Thyroid gland (tissue), 4 donors: ENCODE measurements at places on chromosomes 7 and 10. TPM values are rescaled to one million over a fixed set of nuclear protein-coding genes. Genes with fewer than 3 reads are reported as not detected.

The NPY gene
- 13.0 TPM for total RNA-seq

DNA sequence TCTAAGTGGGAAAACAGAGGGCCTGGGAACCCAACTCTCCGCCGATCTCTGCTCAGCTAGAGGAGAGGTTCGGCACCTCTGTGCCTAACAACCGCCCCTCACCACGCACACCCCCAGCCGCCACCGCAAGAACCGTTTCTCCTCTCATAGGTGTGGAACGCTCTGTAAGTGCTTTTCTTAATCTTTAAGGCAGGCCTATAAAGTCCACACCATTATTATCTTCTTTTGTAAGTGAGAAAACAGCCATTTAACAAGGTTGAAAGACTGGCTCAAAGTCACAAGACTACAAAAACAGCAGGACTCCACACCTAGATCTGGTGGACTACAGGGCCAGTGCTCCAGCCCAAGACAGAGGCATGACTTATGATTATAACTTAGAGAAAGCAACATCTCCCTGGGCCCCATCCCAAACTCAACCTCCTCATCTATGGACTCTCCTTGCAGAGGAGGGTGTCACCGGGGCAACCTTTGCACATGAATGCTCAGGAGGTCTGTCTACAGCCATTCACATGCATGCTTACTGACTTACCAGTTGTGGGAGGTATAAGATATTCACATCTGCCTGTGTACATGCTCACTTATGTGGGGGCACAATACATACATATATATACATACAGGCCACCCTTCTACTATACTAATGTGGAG lies 7.9 kb upstream of the NKX2-3 start:
- no peak for DNase-seq
- H3K4me1 ChIP-seq, result peaks cover 10% of the 10 kb centered on the region
- H3K36me3 ChIP-seq, result no peaks in the 10 kb centered on the region
- no peak overlapping the region for H3K27ac ChIP-seq

DNA sequence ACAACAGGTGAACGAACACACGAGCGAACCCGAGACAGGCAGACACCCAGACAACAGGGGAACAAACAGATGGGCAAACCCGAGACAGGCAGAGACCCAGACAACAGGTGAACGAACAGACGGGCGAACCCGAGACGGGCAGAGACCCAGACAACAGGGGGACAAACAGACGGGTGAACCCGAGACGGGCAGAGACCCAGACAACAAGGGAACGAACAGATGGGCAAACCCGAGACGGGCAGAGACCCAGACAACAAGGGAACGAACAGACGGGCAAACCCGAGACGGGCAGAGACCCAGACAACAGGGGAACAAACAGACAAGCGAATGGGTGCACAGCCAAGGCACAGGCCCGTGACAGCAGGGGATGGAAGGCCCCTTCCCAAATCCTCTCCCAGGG lies 264.7 kb downstream of the ELFN1 start:
- DNase-seq, result no peak
- no peaks in the 10 kb centered on the region for H3K36me3 ChIP-seq
- no peak overlapping the region for H3K4me3 ChIP-seq
- no peaks in the 10 kb centered on the region for H3K4me1 ChIP-seq

- H3K4me3 ChIP-seq, result peak overlapping the region; percentile 92
- no peak for DNase-seq
- H3K27ac ChIP-seq, result no peak overlapping the region
- no peaks in the 10 kb centered on the region for H3K27me3 ChIP-seq
- peaks cover 17% of the 10 kb centered on the region for H3K4me1 ChIP-seq
These were observed 1.1 kb downstream of the SNX13 start for GRCh38 chr7:17939211-17939605.

DNA sequence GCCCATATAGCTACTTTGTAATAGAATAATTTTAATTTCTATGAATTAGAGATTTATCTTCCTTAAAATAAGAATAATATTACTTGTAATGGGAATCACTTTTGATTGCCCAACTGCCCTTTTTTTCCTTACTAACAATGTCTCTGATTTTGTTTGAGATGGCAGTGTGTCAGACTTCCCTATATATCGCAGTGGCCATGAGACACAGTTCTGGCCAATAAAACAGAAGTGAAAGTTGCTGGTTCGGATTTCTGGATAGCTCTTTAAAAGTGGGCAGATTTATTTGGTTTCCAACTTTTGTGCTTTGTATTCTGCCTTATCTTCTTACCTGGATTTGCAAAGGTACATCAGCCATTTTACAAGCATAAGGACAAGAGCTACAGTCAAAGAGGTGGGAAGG lies 170.2 kb downstream of the PPP1R17 start:
- H3K36me3 ChIP-seq, result no peaks in the 10 kb centered on the region
- no peak overlapping the region for H3K27ac ChIP-seq
- no peaks in the 10 kb centered on the region for H3K27me3 ChIP-seq
- no peak for DNase-seq
- no peaks in the 10 kb centered on the region for H3K4me1 ChIP-seq

DNA sequence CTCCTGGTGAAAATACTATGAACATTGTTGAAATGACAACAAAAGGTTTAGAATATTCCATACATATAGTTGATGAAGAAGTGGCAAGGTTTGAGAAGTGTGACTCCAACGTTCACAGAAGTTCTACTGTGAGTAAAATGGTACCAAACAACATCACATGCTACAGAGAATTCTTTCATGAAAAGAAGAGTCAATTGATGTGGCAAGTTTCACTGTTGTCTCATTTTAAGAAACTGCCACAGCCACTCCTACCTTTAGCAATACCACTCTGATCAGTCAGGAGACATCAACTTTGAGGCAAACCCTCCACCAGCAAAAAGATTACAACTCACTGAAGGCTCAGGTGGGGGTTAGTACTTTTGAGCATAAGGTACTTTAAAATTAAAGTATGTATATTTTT lies 693.3 kb downstream of the GRID1 start:
- H3K27ac ChIP-seq, result no peak overlapping the region
- no peaks in the 10 kb centered on the region for H3K27me3 ChIP-seq
- DNase-seq, result no peak
- no peaks in the 10 kb centered on the region for H3K4me1 ChIP-seq

- H3K27ac ChIP-seq, result no peak overlapping the region
- no peaks in the 10 kb centered on the region for H3K4me1 ChIP-seq
- no peaks in the 10 kb centered on the region for H3K36me3 ChIP-seq
- no peak for DNase-seq
- H3K4me3 ChIP-seq, result no peak overlapping the region
- no peaks in the 10 kb centered on the region for H3K27me3 ChIP-seq
These were observed 234.2 kb upstream of the LRRN3 start for GRCh38 chr7:110856704-110857103.

DNA sequence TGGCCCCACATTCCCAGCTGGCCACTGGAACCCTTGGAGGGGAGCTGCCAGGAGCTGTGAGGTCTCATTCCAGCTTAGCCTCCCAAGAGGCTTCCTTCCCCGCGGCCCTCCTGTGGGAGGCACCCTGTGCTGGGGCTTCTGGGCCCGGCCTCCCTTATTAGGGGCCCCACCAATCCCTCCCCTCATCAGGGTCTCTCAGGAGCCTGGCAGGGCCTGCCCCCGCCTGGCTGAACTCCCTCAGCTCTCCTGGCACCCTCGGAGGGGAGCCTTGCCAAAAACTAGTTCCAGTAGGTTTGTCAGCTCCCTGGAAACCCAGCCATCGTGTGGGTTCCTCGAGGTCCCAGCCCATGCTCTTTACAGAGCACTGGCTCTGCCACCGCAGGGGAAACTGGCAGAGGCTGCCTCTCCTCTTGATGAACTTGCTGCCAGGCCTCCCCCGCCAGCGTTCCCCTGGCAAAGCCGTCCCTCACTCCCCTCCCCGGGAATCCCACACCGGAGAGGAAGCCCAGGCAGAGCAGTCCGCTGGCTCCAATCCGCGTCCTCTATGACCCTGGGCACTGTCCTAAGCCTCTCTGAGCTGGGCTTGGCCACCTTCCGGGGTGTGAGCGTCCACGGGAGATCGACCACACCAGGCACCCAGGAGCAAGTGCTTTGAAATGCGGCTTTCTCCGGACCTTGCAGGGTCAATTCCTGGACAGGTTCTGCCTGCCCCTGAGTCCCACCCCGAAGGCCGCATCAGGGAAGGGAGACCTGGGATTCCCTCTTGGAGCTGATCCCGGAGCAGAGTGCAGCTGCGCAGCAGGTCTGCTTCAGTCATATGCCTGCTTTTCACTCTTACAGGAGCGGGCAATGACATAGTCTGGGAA lies 139.8 kb downstream of the ARHGAP22 start:
- peak; percentile 97 for DNase-seq
- peak overlapping the region; percentile 82 for H3K27ac ChIP-seq
- H3K27me3 ChIP-seq, result no peaks in the 10 kb centered on the region
- no peaks in the 10 kb centered on the region for H3K36me3 ChIP-seq
- H3K4me1 ChIP-seq, result peaks cover 31% of the 10 kb centered on the region

The ACBD7 gene
- 1.3 TPM for total RNA-seq

The COL1A2 gene
- total RNA-seq, result 106 TPM

GRCh38 chr10:3887885-3888476 lies 103.0 kb upstream of the KLF6 start:
- peaks cover 31% of the 10 kb centered on the region for H3K4me1 ChIP-seq
- no peak overlapping the region for H3K4me3 ChIP-seq
- peak overlapping the region; percentile 78 for H3K27ac ChIP-seq
- no peaks in the 10 kb centered on the region for H3K27me3 ChIP-seq

The INMT gene
- 37.4 TPM for total RNA-seq

GRCh38 chr10:125984865-125985495 lies 88.6 kb downstream of the FANK1 start:
- no peak for DNase-seq
- no peak overlapping the region for H3K27ac ChIP-seq
- H3K36me3 ChIP-seq, result no peaks in the 10 kb centered on the region

DNA sequence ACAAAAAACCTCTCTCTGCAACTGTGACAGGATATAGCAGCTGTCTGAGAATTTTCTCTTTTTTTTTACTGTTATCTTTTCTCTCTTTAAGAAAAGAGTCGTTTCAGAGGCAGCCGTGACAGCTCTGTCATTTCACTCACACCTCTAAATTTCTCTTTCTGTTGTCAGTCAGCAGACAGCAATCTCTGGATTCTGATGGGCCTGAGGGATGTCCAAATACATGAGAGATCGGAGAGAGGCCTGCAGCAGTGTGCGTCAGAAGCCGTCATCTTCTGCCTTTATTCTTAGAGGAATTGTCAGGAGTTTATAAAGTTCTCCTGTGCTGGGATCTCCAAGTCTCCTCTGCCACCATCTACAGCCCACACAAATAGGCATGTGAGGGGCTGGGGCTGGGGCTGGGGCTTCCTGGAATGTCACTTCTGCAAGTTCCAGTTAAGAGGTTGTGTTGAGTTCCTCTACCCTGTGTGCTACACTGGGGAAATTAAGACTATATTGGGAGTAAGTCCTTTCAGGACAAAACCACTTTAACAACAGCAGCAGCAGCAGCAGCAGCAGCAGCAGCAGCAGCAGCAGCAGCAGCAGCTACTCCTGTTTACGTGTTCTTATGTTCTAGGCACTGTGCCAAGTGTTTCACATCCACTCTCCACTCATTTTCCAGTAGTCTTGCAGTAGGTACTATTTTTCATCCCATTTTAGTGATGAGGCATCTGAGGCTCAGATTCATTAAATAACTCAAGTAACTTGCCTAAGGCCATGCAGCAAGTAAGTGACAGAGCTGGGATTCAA lies 541.3 kb downstream of the LRMDA start:
- DNase-seq, result peak; percentile 4
- H3K27ac ChIP-seq, result no peak overlapping the region
- no peak overlapping the region for H3K4me3 ChIP-seq
- peaks cover 6% of the 10 kb centered on the region for H3K4me1 ChIP-seq

GRCh38 chr7:135509589-135509838 lies 388 bp downstream of the CNOT4 start:
- no peak for DNase-seq
- H3K27me3 ChIP-seq, result no peaks in the 10 kb centered on the region

DNA sequence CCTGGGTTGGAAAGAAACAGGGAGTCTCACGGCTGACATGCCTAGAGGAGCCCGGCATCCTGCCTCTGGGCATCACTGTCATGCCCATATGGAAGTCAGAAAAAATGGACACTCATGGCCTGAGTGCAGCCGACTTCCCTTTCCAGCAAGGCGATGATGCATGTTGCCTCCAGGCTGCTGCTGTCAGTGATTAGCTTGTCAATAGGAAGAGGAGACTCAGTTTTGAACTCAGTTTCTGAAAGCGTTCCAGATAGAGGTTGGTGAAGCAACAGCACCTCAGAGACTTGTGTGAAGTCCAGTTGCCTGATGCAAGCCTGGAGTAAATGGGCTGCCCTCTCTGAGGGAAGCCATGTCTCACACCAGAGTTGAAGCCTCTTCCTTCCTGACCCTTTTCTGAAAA lies 148.4 kb downstream of the TPST1 start:
- H3K27ac ChIP-seq, result no peak overlapping the region
- H3K36me3 ChIP-seq, result no peaks in the 10 kb centered on the region
- no peak for DNase-seq
- H3K4me1 ChIP-seq, result peaks cover 3% of the 10 kb centered on the region
- H3K27me3 ChIP-seq, result no peaks in the 10 kb centered on the region
- no peak overlapping the region for H3K4me3 ChIP-seq

DNA sequence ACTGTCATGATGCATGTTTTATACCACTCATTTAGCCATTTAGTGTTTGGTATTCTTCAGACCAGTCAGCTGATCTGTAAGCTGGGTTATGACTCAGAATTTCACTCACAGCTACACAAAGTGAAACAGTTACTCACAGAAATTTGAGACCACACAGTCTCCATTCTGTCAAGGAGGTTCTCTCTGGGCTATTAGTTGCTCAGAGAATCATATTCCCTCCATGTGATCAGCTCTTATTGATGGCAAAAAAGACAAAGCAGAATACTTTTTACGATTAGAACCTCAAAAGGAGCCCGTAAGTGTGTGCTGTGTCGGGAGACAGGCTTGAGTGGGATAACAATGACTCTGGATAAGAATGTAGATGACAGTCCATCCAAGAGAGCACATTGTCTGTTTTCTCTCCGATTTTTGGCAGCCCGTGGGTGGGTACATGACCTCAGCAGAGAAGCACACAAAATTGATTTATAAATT lies 277.6 kb upstream of the SORCS1 start:
- no peaks in the 10 kb centered on the region for H3K36me3 ChIP-seq
- H3K4me1 ChIP-seq, result no peaks in the 10 kb centered on the region
- no peak overlapping the region for H3K4me3 ChIP-seq
- H3K27ac ChIP-seq, result no peak overlapping the region

DNA sequence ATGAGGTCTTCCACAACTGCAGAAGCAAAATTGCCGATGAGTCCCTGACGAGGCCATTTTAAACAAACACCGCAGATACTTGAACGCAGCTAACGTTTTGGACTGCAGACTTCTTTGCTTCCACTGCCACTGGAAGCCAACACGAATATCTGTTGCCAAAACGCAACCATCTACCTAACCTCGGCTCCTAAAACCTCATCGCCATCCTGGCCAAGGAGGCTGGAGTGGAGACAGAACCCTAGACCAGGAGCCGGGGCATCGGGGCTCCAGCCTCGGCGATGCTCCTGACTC lies 493 bp downstream of the WDR91 start:
- peak overlapping the region; percentile 97 for H3K4me3 ChIP-seq
- no peaks in the 10 kb centered on the region for H3K36me3 ChIP-seq
- no peaks in the 10 kb centered on the region for H3K27me3 ChIP-seq
- peak overlapping the region; percentile 73 for H3K27ac ChIP-seq
- DNase-seq, result no peak
